GM13976 (cell line): ENCODE measurements at places on chromosomes 16 and 17.

DNA sequence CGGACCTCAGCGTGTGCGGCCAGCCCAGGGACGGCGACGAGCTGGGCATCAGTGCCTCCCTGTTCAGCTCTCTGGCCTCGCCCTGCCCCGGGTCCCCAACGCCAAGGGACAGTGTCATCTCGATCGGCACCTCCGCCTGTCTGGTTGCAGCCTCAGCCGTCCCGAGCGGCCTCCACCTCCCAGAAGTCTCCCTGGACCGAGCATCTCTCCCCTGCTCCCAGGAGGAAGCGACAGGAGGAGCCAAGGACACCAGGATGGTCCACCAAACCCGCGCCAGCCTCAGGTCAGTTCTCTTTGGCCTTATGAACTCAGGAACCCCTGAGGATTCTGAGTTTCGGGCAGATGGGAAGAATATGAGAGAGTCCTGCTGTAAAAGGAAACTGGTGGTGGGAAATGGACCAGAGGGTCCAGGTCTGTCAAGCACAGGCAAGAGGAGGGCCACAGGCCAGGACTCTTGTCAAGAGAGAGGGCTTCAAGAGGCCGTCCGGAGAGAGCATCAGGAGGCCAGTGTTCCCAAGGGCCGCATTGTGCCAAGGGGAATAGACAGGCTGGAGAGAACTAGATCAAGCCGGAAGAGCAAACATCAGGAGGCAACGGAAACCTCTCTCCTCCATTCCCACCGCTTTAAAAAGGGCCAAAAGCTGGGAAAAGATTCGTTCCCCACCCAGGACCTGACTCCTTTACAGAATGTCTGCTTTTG, 825 bp downstream of the HASPIN start:
- DNase-seq: no peak

DNA sequence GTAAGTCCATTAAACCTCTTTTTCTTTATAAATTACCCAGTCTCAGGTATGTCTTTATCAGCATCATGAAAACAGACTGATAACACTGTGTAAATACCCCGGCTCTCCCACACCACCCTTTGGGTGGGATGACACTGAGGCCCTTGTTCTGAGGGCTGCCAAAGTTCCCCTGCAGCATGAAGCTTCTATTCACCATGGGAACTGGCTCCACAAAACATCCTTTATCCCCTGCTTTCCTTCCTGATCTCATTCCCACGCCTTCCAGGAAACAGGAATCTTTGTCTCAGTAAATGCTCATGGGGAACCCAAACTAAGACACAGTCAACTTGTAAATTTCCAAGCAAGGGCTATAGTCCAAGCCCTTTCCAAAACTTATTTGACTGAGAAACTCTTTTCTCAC, 88.4 kb downstream of the ABCC12 start:
- DNase-seq: no peak

DNA sequence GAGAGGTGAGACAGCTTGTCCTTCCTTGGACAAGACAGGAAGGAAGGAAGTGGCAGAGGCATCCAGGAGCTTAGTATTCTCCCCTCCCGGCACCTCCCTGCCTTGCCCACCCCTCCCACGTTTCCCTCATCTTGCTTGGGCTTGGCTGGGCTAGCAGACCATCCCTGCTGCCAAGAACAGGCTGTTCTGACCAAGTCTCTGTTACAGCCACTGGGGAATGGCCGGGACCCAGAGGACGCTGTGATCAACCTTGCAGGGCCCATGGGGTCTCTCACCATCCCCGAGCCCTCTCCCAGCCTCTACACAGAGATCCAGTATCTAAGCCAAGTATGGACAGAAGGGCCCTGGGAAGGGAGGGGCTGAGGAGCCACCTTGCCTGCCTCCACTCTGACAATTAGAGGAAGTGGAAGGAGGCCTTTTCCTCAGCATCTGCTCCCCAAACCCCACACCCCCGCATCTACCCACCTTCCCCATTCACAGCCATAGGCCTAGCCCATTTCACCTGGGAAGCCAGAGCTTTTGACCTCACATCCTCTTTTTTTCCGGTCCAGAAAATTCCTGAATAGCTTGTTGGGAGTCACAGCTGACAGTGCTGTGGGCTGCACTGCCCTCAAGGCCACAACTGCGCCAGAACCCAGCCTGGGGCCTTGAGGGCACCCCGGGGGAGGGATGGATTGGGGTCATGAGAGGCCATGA, 14.1 kb downstream of the CD300LG start:
- no peak for DNase-seq

GRCh38 chr17:78258323-78259191, 27.1 kb downstream of the TMEM235 start:
- no peak for DNase-seq
